Stimulated activated CD4-positive, alpha-beta T cell treated with anti-CD3 and anti-CD28 coated beads, Interleukin-1b, Interleukin-23, amount 100 ng/mL, for 1 hour (primary cell): ENCODE measurements at places on chromosomes 2 and 18.

GRCh38 chr2:165877565-165878550 lies 75.7 kb downstream of the TTC21B start:
- DNase-seq: no peak

GRCh38 chr18:48961547-48961946 lies 10.8 kb upstream of the SMAD7 start:
- DNase-seq: no peak

- DNase-seq: peak; percentile 50
Observed at GRCh38 chr2:71157124-71157793, 26.8 kb downstream of the MPHOSPH10 start.

DNA sequence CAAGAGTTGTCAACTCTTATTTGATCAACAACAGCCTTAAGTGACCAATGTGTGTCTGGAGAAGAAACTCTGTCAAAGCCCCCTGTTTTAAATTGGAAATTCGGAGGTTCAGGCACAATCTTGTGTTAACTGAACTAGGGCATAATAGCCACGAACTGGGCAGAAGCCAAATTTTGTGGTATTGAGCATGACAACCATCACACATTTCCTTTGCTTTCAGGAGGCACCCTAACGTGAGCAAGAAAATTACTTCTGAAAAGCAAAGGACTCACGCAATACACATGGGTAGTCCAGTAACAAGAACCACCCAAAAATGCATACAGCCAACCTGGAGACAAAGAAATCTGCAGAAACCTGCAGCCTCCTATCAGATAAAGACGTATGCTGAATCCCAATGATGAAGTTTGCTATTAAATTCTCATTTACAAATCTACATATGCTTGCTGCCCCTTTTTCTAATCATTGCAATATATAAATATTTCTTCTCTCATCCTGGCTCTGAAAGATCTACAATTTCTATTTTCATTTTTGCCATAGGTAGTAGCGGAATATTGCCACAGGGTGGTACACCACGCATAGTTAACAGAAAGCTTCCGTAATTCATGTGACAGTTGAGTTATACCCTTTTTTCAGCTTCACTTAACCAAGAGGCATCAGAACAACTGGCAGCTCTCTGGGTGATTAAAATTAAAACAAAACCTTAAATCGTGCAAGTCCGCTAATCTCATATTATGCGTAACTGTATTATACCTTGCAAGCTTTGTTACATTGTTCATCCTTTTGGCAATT lies 495.8 kb downstream of the NRXN1 start:
- DNase-seq: no peak

- DNase-seq: no peak
Observed at GRCh38 chr2:47024046-47024445, 108.4 kb upstream of the MCFD2 start.

DNA sequence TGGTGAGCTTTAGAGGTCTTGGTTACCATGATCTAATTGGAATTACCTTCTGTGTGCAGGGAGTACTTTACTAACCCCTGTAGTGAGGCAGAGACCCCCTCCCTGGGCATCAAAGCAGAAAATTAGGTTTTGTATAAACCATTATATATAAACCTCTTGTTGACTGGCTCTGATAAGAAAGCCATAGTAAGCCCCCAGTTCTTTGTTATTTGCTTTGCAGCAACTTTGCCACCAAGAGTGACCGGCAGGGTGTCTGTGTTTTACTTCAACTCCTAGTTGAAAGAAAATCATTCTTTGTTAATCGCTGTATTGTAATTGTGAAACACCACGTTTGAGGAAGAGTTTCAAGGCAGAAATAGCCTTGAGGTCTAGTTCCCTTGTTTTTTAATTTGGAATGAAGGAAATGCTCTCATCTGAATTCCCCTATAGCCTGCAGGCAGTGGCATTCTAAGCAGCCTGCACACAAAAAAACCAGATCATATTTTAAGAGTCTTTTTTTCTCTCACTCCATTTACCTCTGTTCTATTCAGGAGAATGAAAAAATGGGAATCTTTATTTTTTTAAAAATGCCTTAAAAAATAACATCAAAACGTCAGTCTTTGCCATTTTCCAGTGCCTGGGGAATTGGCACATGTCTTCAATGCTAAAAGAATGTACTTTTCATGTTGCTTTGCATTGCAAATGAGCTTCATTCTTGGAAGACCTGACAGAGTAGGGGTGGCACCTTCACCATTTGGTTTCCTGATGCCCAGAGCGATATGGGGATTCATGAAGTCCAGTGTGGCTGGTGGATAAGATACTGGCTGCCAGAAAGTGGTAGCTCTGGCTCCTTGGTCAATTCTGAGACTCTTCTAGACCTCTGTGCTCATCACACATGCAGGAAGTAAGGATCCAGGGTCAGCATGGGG lies 338.1 kb downstream of the SLC4A3 start:
- no peak for DNase-seq

DNA sequence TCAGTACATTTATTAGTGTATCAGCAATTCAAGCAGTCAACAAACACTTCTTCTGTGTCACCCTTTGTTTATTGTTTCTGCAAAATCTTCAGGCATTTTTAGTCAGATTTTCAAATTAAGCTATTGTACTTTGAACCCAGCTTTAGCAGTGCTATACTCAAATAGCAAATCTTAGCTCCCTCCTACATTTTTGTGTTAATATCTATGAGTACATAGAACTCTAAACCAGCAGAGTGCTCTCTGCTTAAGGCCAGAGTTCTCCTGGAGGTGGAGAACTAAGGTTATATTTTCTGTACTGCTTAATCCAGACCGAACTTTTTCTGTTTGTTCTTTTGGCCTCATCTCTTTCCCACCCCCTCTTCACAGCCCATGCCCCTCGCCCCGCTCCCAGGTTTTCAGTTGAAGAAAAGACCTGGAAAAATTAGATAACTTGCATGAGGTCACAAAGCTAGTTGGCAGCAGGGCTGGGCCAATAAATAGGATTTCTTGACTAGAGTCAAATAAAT lies 29.2 kb upstream of the SCN1A start:
- no peak for DNase-seq

GRCh38 chr2:173720306-173720705 lies 244.9 kb downstream of the SP3 start:
- no peak for DNase-seq

GRCh38 chr2:170276056-170276455 lies 98.1 kb downstream of the MYO3B start:
- DNase-seq: no peak

DNA sequence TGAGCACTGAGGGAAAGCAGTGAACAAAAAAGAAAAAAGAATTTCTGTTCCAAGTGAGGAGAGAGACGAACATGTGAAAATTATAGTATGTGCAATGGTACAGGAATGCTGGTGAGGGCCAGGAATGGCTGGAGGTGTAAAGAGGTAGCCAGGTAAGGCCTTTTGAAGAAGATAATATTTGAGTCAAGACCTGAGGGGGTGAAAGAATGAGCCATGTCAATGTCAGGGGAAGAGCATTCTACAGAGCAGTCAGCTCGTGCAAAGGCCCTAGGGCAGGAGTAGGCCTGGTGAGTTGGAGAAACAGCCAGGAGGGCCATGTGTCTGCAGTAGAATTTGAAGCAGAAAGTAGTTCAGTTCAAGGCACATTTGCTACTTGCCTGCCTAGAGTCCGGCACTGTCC lies 12.4 kb upstream of the RPL31 start:
- DNase-seq: no peak

DNA sequence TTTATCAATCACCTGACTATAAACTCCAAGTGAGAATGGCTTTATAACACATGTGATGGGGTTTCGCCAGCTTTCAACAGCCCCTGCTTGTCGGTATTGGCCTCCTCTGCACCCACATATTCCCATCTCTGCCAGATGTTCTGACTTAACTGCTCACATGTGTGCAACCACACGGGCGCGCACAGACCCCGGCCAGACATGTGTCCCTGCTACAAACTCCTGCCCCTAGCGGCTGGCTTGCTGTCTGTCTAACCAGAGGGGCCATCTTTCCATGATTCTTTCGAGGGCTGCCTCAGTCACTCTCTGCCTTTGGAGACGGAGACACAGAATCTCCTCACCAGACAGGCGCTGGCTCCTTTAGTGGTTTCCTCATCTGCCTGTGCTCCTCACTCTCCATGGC lies 15.3 kb downstream of the STON1 start:
- no peak for DNase-seq

DNA sequence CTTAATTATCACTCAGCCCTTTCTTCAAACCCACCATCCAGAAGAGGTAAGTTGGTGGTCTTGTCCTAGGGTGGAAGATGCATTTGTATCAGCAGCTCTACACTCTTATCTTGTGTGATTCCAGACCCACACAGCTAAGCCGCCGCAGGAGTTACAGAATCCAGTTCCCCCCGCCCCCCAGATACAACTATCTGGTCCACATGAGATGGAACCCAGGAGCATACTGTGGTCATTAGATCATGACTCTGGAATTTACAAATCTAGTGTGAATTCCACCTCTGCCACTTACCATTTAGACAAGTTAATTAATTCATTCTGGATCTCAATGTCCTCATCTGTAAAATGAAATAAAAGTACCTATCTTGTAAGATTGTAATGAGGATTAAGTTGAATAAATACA lies 486.4 kb downstream of the BCL11A start:
- DNase-seq: no peak

DNA sequence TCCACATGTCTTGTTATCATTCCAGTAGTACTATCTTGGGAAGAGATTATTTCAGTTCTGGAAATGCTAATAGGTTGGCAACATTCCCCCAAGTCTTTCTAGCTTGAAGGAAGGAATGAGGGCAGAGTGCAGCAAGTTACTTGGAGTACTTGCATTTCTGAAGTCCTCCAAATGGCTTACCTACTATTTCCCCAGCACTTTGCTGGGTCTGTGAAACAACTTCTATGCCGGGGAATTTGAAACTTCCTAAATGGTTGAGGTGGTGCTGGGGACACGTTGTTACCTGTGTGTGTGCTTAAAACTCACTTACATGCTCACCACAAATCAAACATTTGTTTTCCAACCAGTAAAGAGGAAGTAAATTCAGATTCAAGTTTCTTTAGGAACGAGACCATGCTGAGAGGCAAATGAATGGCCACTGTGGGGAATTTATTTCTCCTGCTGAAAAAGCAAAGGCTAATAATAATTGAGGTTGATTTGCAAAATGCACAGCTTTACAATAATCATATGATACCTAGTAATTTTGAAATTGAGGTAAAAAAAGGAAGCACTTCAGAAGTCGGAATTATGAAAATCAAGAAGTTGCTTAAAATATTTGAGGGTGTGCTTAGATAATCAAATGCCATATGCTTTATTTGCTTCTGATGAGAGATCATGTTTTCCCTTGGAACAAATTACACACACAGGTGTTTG lies 1167.7 kb upstream of the ZEB2 start:
- no peak for DNase-seq

- no peak for DNase-seq
Observed at GRCh38 chr2:68932402-68932801, 20.3 kb downstream of the GKN2 start.

DNA sequence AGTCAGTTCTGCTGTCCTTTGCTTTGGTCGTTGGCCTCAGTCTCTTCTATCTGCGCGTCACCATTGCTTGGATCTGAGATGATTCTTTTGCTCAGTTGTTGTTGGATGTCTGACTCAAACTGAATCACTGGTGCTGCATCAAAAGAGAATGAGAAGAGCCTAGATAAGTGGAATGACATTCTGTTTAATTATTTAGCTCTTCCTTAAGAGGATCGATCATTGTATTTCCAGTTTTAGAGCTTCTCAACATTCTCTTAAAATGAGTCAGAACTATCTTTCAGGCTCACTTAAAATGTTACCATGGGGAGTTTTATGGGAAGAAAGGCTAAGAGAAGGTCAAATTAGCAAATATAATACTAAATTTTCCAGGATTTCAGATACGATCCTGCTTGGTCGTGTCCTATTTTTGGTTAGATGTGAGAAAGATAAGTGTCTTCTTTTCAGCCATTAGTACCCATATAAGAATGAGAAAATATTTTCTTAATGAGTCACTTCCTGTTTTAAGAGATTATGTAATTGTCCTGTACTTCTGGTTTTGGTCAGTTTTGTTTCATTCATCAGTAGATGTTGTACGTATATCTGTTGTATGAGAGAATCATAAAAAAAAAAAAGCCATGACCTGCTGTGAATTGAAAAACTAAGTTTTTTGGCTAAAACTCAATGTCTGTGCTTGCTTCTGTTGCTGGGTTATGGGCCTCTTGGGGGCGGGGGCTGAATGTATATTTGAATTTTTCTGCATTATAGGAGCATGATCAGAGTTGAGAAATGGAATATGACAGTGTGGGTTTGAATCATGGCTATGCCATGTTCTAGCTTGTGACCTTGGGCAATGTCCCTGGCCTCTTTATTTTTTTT lies 31.6 kb upstream of the CASP10 start:
- no peak for DNase-seq

DNA sequence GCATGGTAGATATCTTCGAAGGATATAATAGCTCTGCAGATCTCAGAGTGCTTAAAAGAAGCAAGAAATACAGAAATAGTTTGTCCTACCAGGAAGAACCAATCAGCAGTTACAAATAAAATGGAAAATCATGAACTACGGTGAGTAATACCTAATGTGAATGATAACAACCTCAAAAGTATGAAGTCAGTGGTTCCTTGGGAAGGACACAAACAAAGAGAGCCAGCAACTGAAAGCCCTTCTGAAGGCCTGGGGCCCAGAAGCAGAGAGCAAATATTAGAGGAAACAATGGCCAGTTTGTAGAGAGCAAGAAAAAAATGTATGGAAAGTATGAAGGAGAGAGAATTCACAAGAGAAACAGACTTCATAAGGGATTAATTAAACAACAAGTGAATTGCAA lies 226.8 kb upstream of the CHST9 start:
- DNase-seq: no peak

- DNase-seq: no peak
Observed at GRCh38 chr2:24766609-24767008, 26.6 kb downstream of the PTRHD1 start.

- peak; percentile 9 for DNase-seq
Observed at GRCh38 chr2:29309090-29310029, 194.1 kb downstream of the CLIP4 start.

GRCh38 chr2:218329027-218329825 lies 27.4 kb upstream of the CATIP start:
- no peak for DNase-seq

GRCh38 chr18:3054780-3055179 lies 41.8 kb upstream of the LPIN2 start:
- DNase-seq: no peak

- no peak for DNase-seq
Observed at GRCh38 chr2:10977003-10977402, 65.3 kb downstream of the KCNF1 start.

- DNase-seq: no peak
Observed at GRCh38 chr2:36676364-36676763, 20.1 kb upstream of the VIT start.

- DNase-seq: no peak
Observed at GRCh38 chr2:217988840-217989204, 14.0 kb downstream of the TNS1 start.

GRCh38 chr2:21422050-21422449 lies 298.3 kb downstream of the TDRD15 start:
- DNase-seq: no peak

GRCh38 chr2:191167766-191168165 lies 17.0 kb upstream of the STAT4 start:
- no peak for DNase-seq

DNA sequence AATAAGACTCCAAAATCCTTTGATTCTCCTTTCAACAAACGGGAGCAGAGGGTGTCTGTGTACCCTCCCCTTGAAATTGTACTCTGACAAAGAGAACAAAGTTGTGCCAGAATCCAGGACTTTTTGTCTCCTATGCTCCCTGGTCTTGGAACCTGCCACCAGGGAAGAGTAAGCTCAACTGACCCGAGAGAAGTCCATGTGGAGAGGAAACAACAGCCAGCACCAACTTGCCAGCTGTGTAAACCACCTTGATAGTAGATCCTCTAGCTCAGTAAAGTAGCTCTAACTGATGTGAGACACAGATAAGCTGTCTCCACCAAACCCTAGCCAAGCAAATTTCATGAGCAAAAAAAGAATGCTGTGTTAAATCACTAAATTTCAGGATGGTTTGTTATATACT lies 46.9 kb downstream of the LNPK start:
- DNase-seq: no peak
